ENCODE measurements at places on chromosomes 12 and 14. TPM values are rescaled to one million over a fixed set of nuclear protein-coding genes. Genes with fewer than 3 reads are reported as not detected.

The SMCO2 gene
- not detected for total RNA-seq

The PAX9 gene
- total RNA-seq = 0.19 TPM

The SYT1 gene
- 2.9 TPM for total RNA-seq

The TMPRSS12 gene
- total RNA-seq = not detected

The SDR39U1 gene
- 15.8 TPM for total RNA-seq

The LRFN5 gene
- total RNA-seq = 0.10 TPM

The LRP1 gene
- total RNA-seq = 1.6 TPM

The RD3L gene
- total RNA-seq = not detected

The CCDC175 gene
- not detected for total RNA-seq

The SNRNP35 gene
- total RNA-seq = 10.0 TPM

The DPPA3 gene
- total RNA-seq = not detected

The VRK1 gene
- total RNA-seq = 37.8 TPM

The HOXC6 gene
- not detected for total RNA-seq

The GSC gene
- total RNA-seq = not detected

The APOF gene
- total RNA-seq = not detected

The CCND2 gene
- 258 TPM for total RNA-seq

The ANO2 gene
- 58.5 TPM for total RNA-seq

The PSMC1 gene
- 125 TPM for total RNA-seq

The TAS2R7 gene
- total RNA-seq = 0.48 TPM

The RNU4-1 gene
- under 0.01 TPM for total RNA-seq

The CTSG gene
- total RNA-seq = not detected

The FSCB gene
- total RNA-seq = not detected
